ENCODE measurements at places on chromosomes 5 and 9.
A peak's percentile ranks its signal among the peaks of the same experiment; 100 is the strongest.

DNA sequence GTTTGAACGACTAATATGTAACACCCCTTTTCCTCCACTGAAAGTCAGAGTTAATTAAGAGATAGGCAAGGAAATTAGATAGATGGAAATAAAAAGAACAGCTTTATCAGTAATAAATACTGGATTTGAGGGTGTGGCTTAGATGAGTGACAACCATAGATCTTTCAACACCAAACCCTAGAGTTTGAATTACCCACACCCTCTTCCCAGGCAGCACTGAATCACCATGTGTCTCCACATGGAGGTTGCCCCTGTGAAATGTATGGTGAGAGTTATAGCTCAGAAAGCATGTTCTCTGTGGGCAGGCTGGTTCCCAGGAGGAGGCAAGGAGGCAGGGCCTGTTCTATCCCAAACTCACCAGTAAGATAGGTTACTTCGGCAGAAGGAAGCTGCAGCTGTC is 69.7 kb downstream of the TMEM174 start:
- DNase-seq = no peak

- peak; percentile 43 for DNase-seq
Observed at GRCh38 chr9:19379697-19380046, 364 bp downstream of the RPS6 start.

DNA sequence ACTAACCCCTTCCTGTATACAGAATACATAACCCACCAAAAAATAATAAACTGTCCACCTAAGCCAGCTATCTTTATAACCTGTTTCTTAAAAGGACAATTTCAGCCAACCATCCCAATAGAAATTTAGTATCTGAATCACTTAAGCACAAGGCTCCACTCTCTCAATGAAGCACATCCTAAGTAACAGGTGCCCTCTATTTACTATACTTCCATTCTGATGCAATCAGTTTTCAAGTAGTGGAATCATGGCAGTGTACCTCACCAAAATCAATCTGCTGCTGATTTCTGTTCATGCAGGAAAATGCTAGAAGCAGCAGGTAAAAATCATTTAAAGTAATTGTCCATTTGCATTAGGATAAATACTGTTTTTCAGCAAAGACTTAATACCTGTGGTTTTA is 4.8 kb downstream of the MTX3 start:
- DNase-seq = no peak

DNA sequence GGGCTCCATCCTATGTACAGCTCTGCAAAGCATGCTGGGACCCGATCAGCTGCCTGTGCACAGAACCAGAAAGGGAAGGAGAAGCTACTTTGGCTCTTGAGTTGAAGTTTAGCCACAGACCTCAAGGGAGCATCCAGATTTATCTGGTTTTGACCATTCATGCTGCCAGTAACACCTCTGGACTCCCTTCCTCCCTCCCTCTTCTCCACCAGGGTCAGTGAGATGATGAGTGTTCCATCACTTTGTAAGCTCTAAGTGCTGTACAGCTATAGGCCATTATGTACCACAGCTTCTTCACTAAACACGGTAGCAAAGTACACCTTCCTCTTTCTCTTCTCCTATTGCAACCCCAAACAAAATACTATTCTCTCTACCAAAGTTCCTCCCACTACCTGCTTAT is 77.9 kb downstream of the GLIS3 start:
- no peak for DNase-seq

DNA sequence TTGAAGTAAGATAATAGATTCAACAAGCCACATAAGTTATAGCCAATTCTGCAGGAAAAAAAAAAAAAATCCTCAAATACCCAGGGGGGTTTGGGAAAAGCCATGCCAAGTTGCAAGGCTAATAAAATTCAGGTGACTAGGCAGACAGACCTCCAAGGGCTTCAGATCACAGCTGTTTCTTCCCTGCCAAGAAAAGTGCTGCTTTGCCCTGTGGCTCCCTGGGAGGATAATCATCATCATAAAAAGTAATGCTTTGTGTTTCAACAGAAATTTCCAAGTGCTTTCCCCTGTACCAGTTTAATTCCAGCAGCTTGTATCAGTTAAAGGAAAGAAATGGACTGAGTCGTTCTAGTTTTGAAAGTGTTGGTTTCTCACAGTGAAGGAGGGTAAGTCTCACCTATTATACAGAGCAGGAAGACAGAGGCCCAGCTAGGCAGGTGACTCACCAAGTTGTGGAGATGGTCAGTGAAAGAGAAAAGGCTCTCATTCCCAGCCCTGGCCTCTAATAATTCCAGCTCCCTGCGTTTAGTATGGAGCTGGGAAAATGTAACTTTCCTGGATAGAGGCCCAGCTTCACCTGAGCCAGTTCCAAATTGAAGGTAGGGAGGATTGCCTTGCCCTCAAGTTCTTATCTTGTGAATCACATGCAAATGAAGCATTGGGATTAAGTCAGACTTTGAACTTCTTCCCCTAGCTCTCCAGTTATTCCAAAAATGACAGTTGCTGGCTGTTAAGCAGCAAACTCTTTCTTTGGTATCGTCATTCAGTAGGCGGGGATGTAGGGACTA is 263.4 kb downstream of the GRIA1 start:
- DNase-seq = no peak

GRCh38 chr5:147332658-147333057 is 97.8 kb downstream of the STK32A start:
- no peak for DNase-seq

DNA sequence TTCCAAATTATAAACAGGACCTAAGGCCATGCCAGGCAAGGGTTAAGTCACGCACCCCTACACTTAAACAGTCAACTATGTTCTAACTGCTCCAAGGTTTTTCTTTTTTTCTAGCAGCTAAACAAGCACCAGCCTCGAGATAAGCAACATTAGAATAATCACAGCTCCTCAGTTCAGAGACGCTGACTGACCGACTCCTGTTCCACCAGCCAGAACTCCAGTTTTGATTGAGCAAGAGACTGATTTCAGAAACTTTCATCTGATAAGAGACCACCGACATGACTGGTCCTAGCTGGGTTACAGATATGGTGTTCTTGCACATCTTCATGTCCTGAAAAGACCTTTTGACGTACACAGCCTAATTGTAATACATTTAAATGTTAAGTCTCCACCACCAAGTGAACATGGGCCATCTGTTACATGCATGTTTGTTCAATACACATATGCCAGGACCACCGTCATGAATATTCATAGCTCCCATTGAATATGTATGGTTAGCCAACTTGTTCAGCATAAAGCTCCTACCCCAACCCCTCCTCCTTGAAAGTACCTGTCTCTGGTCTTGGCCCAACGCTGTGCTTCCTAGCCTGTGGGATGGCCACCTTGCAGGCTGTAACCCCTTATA is 23.7 kb upstream of the OTULINL start:
- no peak for DNase-seq

GRCh38 chr9:91555132-91555531 is 131.5 kb upstream of the NFIL3 start:
- no peak for DNase-seq

GRCh38 chr5:58188262-58188651 is 271.6 kb downstream of the PLK2 start:
- DNase-seq = no peak

GRCh38 chr5:35821513-35821912 is 35.2 kb upstream of the IL7R start:
- DNase-seq = no peak

GRCh38 chr5:149500922-149501582 is 50.2 kb downstream of the CSNK1A1 start:
- DNase-seq = no peak

GRCh38 chr9:16653491-16654399 is 216.7 kb downstream of the BNC2 start:
- DNase-seq = no peak

DNA sequence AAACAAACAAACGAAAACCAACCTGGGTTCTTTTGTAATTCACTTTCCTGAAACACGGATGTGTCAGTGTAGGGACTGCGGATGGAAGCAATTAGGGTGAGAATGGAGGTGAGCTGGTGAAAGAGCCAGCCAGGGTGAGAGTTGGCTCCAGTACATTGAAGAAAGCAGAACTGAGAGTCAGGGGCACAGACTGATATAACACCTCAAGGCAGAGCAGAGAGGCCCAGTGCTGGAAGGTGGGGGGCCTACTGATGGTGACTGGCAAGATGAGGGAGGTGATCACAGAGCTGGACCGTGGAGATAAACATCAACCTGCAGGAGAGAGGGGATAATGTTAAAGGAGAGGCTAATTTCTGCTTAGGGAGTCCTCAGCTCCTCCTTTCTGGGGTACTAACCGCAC is 221.1 kb downstream of the MAN2A1 start:
- DNase-seq = no peak

- DNase-seq = no peak
Observed at GRCh38 chr5:178288401-178289368, 56.1 kb upstream of the PHYKPL start.
